NCI-H526 (cell line): ENCODE measurements at places on chromosomes 4 and X.

GRCh38 chrX:105191878-105192277 is 28.6 kb downstream of the TEX13A start:
- no peak for DNase-seq

GRCh38 chr4:83009529-83009928 is 1.1 kb downstream of the LIN54 start:
- no peak for DNase-seq

GRCh38 chrX:69031971-69032391 is 133.3 kb downstream of the PJA1 start:
- no peak for DNase-seq

GRCh38 chr4:3217266-3217665 is 31.7 kb upstream of the MSANTD1 start:
- DNase-seq, result no peak

DNA sequence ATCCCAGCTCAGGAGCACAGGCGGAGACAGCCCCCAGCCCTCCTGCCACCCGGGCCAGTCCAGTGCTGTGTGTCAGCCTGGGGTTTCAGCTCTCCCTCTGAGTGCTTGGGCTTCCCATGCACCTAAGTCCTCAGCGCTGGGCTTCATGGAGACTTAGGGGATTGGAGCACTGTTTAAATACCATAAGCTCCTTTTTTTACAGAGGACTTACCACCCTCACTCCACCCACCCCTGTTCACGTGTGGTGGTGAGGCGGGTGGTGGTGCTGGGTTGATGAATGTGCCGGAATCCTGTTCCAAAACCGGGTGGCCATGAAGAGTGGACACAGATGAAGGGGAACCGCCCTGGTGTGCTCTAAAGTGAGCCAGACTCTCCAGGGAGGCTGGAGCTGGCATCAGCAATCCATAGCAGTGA is 66.9 kb downstream of the PSAPL1 start:
- no peak for DNase-seq

GRCh38 chrX:13933352-13933751 is 96.3 kb downstream of the GEMIN8 start:
- no peak for DNase-seq

DNA sequence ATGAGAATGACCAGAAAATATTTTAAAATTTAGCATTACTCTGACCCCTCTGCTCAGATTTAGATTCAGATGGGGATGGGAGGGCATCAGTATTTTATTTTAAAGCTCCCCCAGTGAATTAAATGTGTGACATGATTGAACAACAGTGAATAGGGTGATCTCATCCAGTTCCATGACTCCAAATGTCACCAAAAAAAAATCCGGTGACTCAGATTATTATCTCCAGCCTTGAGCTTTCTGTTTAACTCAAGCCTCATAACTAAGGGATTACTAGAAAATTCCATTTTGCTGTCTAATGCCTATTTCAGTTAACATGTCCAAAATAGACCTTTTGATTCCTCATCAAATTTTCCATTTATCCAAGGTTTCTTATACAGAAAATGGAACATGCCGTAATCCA is 121.8 kb upstream of the TMEM47 start:
- DNase-seq, result no peak

DNA sequence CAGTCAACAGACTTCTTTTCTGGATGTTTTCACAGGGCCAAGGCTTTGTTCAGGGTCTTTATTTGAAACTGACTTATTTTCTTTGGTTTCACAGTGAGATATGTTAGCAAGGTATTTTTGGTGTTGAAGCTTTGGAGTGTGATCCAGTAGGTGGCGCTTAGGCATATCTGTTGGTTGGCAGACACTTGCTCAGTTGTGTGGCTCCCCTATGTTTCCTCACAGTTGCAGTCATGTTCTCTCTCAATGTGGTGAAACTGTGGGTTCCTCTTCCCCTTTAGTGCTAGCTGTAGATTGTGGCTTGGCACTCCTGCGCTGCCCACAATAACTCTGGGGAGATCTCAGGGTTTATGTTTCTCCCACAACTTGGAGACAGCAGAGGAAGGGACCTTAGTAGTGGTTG is 460.8 kb downstream of the SLITRK2 start:
- DNase-seq, result peak; percentile 14
